Breast epithelium (tissue), 4 donors: ENCODE measurements at places on chromosomes 1 and 21.

DNA sequence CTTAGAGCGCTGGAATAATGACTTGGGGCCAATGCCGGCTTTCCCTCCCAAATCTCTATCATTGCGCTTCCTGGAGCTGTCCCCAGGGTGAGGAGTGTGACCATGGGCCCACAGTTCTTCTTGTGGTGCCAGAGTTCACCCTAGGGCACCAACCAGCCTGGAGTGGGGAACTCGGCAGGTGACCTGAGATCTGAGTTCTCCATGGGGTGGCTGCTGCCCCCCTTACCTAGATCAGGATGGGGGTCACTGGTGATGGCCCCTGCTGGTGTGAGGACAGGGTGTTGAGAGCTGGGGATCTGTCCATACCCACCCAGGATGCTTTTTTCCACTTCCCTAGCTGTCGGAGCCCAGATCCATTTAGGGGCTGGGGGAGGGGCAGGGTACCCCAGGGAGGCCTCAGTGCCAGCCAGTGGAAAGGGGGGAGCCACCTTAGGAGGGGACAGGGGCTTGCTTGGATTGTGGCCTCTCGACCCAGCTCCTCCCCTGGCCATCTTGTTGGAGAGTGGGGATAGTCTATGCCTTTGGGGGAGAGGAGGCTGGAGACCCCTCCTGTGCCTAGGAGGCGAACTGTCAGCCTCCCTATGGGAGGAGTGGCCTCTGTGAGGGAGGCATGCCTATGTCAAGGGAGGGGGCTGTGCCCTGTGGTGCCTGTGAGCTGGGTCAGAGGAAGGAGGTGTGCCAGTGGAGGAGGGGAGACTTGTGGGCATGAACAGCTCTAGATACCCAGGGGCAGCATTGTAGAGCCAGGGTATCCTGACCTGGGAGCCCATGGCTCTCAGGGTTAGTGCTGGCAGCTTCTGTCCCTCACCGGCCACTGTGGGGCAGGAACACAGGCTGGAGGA lies 1.7 kb downstream of the FOXO6 start:
- DNase-seq, result no peak

DNA sequence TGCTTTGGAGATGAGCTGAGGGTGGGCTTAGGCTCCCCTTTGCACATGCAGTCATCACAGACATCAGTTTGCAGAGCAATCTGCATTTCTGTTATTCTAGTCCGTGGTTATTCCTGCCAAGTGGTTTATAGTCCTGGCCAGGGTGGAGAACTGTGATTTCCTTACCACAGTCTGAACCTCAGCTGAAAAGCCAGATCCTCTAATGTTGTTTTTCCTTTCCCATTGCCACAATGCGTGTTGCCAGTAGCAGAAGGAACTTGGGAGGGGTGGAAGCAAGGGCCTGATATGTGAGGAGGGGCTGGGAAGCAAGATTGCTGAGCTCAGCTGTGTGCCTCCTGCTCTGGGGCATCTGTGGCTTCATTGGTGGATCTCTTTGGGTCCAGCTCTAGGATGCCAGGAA lies 18.0 kb upstream of the ST3GAL3 start:
- no peak for DNase-seq

- DNase-seq, result no peak
Observed at GRCh38 chr1:156414461-156415064, 45.6 kb downstream of the RHBG start.

DNA sequence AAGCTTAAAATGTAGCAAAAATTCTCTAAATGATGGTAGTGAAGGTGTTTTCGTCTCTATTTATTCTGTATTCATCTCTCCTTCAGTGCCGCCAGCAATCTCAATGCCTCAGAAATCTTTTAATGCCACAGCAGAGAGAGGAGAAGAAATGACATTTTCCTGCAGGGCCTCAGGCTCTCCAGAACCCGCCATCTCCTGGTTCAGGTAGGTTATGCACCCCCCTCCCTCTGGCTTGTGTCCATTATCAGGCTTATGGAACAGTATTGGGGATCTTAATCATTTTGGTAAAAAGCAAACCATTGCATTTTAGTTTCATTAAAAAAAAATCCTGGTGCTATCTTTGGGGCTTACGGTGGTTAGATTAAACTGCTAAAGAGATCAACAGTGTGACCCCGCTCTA lies 326.1 kb downstream of the NCAM2 start:
- no peak for DNase-seq

DNA sequence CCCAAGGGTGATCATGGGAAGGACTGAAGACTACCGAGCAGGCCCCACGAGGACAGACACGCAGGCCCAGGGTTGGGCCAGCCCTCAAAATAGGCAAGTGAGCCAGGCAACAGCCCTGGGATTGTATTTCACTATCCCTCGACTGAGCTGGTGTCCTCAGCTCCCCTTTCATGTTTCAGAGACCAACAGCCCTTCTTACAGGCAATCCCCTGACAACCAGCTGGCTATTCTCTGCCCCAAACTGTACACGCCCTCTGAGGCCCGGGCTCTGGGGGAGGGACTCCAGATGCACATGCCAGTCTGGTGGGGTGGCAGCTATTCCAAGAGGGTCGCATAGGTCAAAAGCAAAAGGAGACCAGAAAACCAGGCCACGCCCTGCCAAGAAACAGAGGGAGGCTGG lies 243.0 kb downstream of the TOMM20 start:
- no peak for DNase-seq

GRCh38 chr1:115067161-115067859 lies 22.0 kb downstream of the TSPAN2 start:
- DNase-seq, result no peak

- DNase-seq, result no peak
Observed at GRCh38 chr1:30253807-30254440, 469.5 kb downstream of the MATN1 start.
